ENCODE measurements at places on chromosomes 12 and 14. TPM values are rescaled to one million over a fixed set of nuclear protein-coding genes. Genes with fewer than 3 reads are reported as not detected.

DNA sequence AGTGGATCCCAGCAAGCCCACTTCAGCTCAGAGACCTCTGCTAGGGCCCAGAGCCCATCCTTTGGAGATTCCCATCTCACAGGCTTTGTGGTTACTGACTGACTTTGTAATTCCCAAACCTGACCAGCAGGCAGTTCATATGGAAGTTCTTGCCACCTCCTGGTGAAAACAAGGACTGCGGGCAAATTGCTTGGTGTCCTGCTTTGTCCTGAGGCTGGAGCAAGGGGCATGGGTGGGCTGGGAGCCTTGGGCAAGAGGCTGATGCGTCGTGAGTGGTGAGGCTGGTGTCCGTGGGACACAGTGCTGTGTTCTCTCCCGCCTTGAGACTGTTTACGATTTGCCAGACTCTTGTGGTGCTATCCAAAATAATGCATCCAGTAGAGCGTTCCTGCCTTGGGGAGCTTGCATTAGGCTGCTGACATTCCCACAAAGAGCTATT is 91.0 kb downstream of the LRRC74A start:
- H3K27ac ChIP-seq = no peak overlapping the region
- H3K4me1 ChIP-seq = peaks cover 41% of the 10 kb centered on the region
- no peaks in the 10 kb centered on the region for H3K27me3 ChIP-seq
- H3K4me3 ChIP-seq = no peak overlapping the region

Gene PRPH
- total RNA-seq = not detected

GRCh38 chr12:109482894-109483293 is 5.5 kb downstream of the UBE3B start:
- no peak overlapping the region for H3K27ac ChIP-seq
- H3K4me1 ChIP-seq = peaks cover 16% of the 10 kb centered on the region
- no peaks in the 10 kb centered on the region for H3K27me3 ChIP-seq

DNA sequence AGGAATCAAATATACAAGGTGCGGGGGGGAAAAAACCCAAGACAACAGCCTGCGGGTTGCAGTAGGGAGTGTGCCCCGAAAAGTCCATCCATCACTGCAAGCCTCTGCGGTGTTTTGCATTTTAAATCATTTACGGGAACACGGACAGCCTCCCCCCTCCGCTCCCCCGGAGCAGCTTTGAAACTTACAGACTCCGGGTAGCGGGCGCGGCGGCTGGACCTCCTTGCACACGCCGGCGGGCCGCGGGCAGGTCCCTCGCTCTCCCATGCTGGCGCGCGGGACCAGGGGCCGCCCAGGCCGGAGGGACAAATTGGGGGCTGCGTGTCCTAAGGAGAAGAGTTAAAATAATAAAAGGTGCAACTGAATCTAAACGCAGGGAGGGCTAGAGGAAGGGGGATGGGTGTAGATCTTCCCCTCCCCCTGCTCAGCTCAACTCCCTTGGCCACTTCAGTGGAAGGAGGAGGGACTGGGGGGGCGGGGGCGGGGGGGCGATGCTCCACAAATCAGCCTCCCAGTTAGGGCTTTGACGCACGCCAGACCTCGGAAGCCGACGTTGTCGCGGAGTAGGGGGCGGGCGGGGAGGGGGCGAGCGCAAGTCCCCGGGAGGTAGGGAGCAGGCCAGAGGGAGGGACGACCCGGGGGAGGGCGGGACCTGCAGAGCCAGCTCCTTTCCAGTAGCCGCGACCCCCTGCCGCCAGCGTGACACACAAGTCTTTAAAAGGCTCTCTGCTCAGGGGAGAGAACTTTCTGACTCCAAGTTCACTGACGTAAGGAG is at the start of gene KCNJ8:
TSS of gene KCNJ8 (minus strand) at position 349 of the 775 bp plus-strand sequence. CDS start 1,090 bp downstream, outside the sequence.
- H3K27ac ChIP-seq = no peak within 1 kb of the TSS
- peak; percentile 8 for DNase-seq
- peaks cover 10% of the 10 kb centered on the region for H3K4me1 ChIP-seq
- H3K36me3 ChIP-seq = no peaks in the 10 kb centered on the region
- H3K27me3 ChIP-seq = peaks cover 37% of the 10 kb centered on the region

- no peaks in the 10 kb centered on the region for H3K36me3 ChIP-seq
- H3K4me1 ChIP-seq = no peaks in the 10 kb centered on the region
- H3K4me3 ChIP-seq = no peak overlapping the region
- no peaks in the 10 kb centered on the region for H3K27me3 ChIP-seq
Measured at GRCh38 chr12:77407931-77408330, 342.6 kb upstream of the E2F7 start.

Gene EIF2S3B
- 2.1 TPM for total RNA-seq

Measured in activated naive CD4-positive, alpha-beta T cell treated with anti-CD3 and anti-CD28 coated beads for 36 hours (primary cell).